ENCODE measurements at places on chromosomes 4 and X.

GRCh38 chr4:63607169-63607872 lies 801.9 kb downstream of the TECRL start:
- no peak for DNase-seq

DNA sequence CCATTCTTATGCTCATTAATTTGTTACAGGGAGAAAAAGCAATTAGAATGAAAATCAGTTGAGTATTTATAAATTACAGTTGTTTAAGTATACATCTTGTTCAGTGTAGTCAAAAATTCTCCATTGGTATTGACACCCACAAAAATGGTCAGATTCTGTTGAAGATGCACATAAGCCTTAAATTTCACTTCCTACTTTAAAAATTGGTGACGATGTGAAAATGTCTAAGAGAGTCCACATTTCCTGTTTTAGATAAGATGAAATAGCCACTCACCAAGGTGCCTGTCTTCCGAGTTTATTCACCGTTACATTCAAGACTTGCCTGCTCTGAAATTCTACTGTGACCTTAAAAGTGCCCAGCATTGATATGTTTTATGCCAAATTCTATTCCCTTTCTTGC lies 93.6 kb downstream of the GPR143 start:
- DNase-seq, result no peak

- DNase-seq, result no peak
Observed at GRCh38 chr4:20512985-20513384, 187.3 kb upstream of the PACRGL start.

GRCh38 chr4:154953691-154954090 lies 172.6 kb downstream of the RBM46 start:
- no peak for DNase-seq

- DNase-seq, result no peak
Observed at GRCh38 chrX:134600714-134601113, 57.6 kb downstream of the PLAC1 start.

GRCh38 chr4:152462695-152463094 lies 73.2 kb downstream of the FBXW7 start:
- no peak for DNase-seq

- no peak for DNase-seq
Observed at GRCh38 chr4:46508216-46508615, 118.3 kb upstream of the GABRA2 start.

- DNase-seq, result no peak
Observed at GRCh38 chr4:184014301-184014700, 109.2 kb downstream of the STOX2 start.

Measured in activated naive CD4-positive, alpha-beta T cell treated with anti-CD3 and anti-CD28 coated beads for 36 hours (primary cell).